Activated T-cell treated with anti-CD3 and anti-CD28 coated beads for 1 hour (primary cell): ENCODE measurements at places on chromosomes 2 and 18.

- DNase-seq: no peak
These were observed 37.7 kb upstream of the SYT4 start for GRCh38 chr18:43314941-43315340.

DNA sequence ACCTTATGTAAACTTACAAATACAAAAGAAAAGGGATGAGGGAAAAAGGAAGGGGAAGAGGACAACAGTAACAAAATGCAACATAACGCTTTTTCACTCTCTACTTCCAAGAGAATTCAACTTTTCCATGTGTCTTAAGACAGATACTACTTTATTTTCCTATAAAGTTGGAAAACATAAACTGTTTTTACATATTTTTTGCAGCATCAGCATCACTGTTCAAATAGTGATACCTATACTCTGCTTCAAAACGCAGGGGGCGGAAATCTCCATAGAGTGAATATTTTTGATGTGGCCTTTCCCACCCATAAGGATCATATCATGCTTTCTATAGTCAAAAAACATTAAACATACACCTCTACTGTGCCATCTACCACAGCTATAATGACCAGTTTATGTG, 77.5 kb downstream of the BAZ2B start:
- DNase-seq: no peak

DNA sequence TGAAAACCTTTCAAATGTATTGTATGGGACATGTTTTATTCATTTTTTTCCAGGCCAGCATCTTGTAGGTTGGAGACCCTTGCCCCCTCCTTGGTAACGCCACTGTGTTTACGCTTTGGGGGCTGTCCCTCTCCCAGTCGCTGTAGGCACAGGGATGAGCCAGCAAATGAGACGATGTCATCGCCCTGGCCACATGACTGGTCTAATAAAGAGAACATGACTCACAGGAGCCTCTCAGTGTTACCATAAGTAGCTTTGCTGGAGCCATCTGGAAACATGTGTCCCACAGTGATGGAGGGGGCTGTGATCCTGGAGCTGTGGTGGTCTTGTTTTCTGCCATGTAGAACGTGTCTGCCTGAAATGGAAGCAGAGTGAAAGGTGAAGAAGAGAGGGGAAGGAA, 78.9 kb downstream of the CD8B2 start:
- no peak for DNase-seq

GRCh38 chr2:203797276-203797675, 70.3 kb upstream of the CTLA4 start:
- no peak for DNase-seq

DNA sequence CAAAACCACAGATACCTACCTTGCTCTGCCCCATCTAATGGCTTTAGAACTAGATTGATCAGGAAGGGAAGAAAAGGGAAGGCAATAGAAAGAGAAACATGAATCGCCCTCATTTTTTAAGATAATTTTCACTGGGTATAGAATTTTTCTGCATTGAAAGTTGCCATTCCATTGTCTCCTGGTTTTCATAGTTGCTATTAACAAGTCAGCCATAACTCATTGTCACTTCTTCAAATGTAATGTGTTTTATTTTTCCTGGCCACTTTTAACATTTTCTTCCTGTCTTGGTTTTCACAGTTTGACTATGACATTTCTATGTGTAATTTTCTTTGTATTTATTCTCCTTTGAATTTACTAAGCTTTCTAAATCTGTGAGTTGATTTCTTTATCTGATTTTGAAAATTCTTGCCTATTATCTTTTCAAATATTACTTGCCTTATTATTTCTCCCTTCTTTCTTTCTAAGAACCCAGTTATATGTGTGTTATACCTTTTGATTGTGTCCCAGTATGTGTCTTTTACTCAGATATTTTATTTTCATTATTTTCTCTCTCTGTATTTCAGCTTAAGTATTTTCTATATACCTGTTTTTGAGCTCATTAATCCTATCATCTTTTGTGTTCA, 85.5 kb upstream of the GLI2 start:
- no peak for DNase-seq

- DNase-seq: no peak
These were observed 189.3 kb downstream of the SH3RF3 start for GRCh38 chr2:109318150-109318948.

DNA sequence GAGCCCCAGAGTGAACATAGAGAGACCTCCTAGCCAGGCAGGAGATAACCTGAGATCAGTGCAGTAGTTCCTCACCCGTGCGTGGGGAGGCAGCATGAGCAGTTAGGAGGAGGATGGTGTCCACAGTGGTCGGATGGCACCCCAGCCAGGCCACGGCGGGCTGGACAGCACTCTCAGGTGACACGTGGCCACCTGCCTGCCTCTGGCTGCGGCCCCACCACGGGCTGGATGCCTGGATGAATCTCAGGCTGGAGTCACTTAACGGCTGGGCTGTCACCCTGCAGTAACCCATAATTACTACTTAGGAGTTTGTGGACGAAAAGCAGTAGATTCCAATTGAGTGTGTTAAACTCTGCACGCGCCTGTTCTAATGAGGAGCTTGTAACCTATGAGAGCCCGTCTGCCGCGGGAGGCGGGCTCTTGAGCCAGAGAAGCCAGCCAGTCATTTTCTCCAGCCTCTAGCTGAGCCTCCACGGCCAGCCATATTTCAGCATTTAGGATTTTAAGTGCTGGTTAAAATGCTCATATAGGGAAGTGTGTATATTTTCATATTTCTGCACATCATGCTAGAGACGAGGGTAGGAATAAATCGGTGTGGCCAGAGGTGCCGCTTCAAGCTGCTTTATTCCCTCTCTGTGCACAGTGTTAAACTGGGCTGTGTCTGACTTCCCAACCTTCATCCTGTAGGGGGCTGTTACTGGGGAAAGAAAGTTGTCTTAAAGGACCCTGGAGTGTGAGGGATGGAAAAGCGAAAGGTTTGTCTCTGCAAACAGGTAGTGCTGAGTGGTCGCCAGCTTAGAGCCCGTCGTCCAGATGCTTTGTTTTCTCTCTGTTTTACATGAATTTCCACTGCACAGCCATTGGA, 144.0 kb downstream of the GLI2 start:
- no peak for DNase-seq

DNA sequence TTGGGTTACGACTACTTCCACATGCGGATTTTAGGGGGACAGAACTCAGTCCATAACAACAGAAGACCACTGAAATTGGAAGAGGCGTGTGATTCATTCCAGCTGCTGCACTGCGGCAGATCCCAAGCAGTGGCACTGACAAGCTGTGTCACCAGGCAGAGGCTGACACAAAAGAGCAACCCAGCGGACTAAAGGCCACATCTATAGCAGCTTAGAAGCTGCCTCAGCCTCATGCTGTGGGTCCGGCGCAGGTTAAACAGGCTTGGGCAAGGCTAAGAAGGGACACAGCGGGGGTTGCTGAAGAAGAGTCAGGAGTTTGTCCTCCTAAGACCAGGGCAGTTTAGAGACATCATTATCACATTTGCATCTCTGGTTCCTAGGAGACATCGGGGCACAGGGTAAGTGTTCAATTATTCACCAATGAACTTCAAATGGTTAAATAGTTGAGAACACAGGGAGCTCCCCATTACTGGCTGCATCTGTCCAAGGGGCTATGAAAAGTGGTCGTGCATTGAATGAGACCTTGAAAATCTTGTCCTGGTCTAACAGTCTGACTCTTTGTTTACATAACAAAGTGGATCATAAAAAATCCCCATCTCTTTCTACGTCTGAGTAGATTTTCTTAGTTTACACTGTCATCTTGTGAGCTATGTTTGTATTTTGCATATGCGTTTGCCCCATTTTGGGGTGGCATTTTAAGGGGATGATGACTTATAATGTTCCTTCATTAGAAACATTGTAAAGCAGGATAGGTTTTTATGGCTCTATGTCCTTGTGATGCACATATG, 162.3 kb upstream of the TRIB2 start:
- DNase-seq: no peak

DNA sequence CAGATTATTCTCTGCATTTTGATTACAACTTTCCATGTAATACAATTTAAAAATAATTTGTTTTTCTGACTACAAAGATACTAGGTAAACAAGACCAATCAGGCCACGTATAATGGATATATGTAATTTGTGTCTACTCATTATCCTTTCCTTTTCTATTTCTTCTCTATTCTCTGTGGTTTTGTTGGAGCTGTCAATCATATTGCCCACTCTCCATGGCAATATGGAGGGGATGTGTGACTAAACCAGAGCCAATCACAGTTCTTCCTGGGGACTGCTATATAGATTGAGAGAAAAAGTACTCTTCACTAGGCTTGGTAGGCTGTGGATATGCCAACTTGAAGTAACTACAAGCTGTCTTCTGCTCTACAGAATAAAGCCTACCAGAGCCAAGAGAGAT, 144.7 kb downstream of the DNAH7 start:
- DNase-seq: no peak

GRCh38 chr2:47095349-47096020, 59.6 kb downstream of the STPG4 start:
- no peak for DNase-seq
